Epithelial cell of alveolus of lung (primary cell): ENCODE measurements at places on chromosomes 5 and 9. TPM values are rescaled to one million over a fixed set of nuclear protein-coding genes. Genes with fewer than 3 reads are reported as not detected.

Gene RNF180
- total RNA-seq: 0.80 and 2.6 TPM in 2 replicates

Gene PCDHGB4
- total RNA-seq: 3.7 and 9.3 TPM in 2 replicates

Gene SPINK7
- total RNA-seq: not detected in 2 replicates

Gene PROB1
- 3.8 and 5.6 TPM in 2 replicates for total RNA-seq

Gene SPATA9
- not detected in 2 replicates for total RNA-seq

Gene PDE8B
- total RNA-seq: 0.13 and 1.2 TPM in 2 replicates

Gene OTP
- 0.24 TPM in 1 of 2 replicates, not detected in the other for total RNA-seq

Gene IL33
- total RNA-seq: 10.9 and 60.6 TPM in 2 replicates

Gene ZSWIM6
- 8.5 and 12.5 TPM in 2 replicates for total RNA-seq

Gene CDKN2A
- 0.64 and 8.3 TPM in 2 replicates for total RNA-seq

Gene ZNF883
- total RNA-seq: 1.5 and 2.7 TPM in 2 replicates

Gene TMEM215
- not detected in 2 replicates for total RNA-seq

Gene BTNL9
- not detected in 2 replicates for total RNA-seq

Gene BBLN
- total RNA-seq: 265 and 358 TPM in 2 replicates

Gene PCDHGC3
- 51.5 and 161 TPM in 2 replicates for total RNA-seq

Gene PIGO
- 19.3 and 24.2 TPM in 2 replicates for total RNA-seq

Gene TRIM36
- total RNA-seq: 0.24 and 1.4 TPM in 2 replicates

Gene AHRR
- 7.0 and 47.7 TPM in 2 replicates for total RNA-seq

Gene MPDZ
- total RNA-seq: 19.1 and 19.8 TPM in 2 replicates

Gene GADD45G
- 1.8 and 6.5 TPM in 2 replicates for total RNA-seq

Gene ZDHHC11B
- total RNA-seq: not detected in 2 replicates

Gene ZNF354C
- total RNA-seq: 3.9 and 8.4 TPM in 2 replicates

Gene C1QTNF3
- total RNA-seq: 0.13 and 0.64 TPM in 2 replicates

Gene FOXD4L3
- total RNA-seq: not detected in 2 replicates

Gene PCDHB15
- under 0.01 and 0.48 TPM in 2 replicates for total RNA-seq

Gene LCN12
- not detected in 2 replicates for total RNA-seq

Gene FOXI1
- not detected in 2 replicates for total RNA-seq

Gene TMEM252
- total RNA-seq: not detected in 2 replicates

Gene SLC6A19
- not detected in 2 replicates for total RNA-seq

Gene KDM3B
- total RNA-seq: 31.3 and 44.5 TPM in 2 replicates

Gene PRLR
- total RNA-seq: 0.13 and 0.16 TPM in 2 replicates

Gene CATSPER3
- not detected in 2 replicates for total RNA-seq

Gene AJM1
- 0.52 and 0.88 TPM in 2 replicates for total RNA-seq

Gene DNM1
- total RNA-seq: 8.7 and 23.2 TPM in 2 replicates

Gene KIF24
- 2.1 and 2.5 TPM in 2 replicates for total RNA-seq

Gene LVRN
- total RNA-seq: 0.13 TPM in 1 of 2 replicates, not detected in the other

Gene FAM221B
- total RNA-seq: not detected in 2 replicates

Gene NUTM2G
- not detected in 2 replicates for total RNA-seq

Gene CCDC192
- not detected in 2 replicates for total RNA-seq

Gene C5orf52
- total RNA-seq: not detected in 2 replicates

Gene FYB1
- under 0.01 TPM in 1 of 2 replicates, not detected in the other for total RNA-seq

Gene OGN
- total RNA-seq: 0.08 TPM in 1 of 2 replicates, not detected in the other

Gene PCDHGC5
- 0.78 and 1.1 TPM in 2 replicates for total RNA-seq

Gene ADAMTS2
- total RNA-seq: 29.2 and 83.8 TPM in 2 replicates

Gene PAX5
- not detected in 2 replicates for total RNA-seq

Gene CDX1
- total RNA-seq: 0.78 TPM in 1 of 2 replicates, not detected in the other

Gene FBN2
- total RNA-seq: 27.3 and 95.8 TPM in 2 replicates

Gene RASEF
- 0.39 TPM in 1 of 2 replicates, not detected in the other for total RNA-seq

Gene ASPN
- total RNA-seq: not detected in 2 replicates

Gene IL5
- not detected in 2 replicates for total RNA-seq

Gene PGM5
- total RNA-seq: 0.39 and 1.4 TPM in 2 replicates

Gene GAPT
- total RNA-seq: not detected in 2 replicates

Gene NR2F1-AS1
- total RNA-seq: 25.6 and 33.9 TPM in 2 replicates

Gene ADAMTS13
- 0.39 and 4.0 TPM in 2 replicates for total RNA-seq

Gene MARCOL
- not detected in 2 replicates for total RNA-seq

Gene TLR4
- 0.64 and 1.4 TPM in 2 replicates for total RNA-seq

Gene STKLD1
- 0.13 and 1.4 TPM in 2 replicates for total RNA-seq

Gene DDX31
- total RNA-seq: 6.3 and 10.7 TPM in 2 replicates

Gene FAM53C
- total RNA-seq: 25.9 and 41.4 TPM in 2 replicates

Gene SPRY4
- total RNA-seq: 21.1 and 42.9 TPM in 2 replicates
